Activated CD4-positive, alpha-beta T cell treated with anti-CD3 and anti-CD28 coated beads for 36 hours (primary cell): ENCODE measurements at places on chromosomes 2 and 18. TPM values are rescaled to one million over a fixed set of nuclear protein-coding genes. Genes with fewer than 3 reads are reported as not detected.

- no peak for DNase-seq
These were observed 629.6 kb upstream of the VRK2 start for GRCh38 chr2:57417007-57417406.

DNA sequence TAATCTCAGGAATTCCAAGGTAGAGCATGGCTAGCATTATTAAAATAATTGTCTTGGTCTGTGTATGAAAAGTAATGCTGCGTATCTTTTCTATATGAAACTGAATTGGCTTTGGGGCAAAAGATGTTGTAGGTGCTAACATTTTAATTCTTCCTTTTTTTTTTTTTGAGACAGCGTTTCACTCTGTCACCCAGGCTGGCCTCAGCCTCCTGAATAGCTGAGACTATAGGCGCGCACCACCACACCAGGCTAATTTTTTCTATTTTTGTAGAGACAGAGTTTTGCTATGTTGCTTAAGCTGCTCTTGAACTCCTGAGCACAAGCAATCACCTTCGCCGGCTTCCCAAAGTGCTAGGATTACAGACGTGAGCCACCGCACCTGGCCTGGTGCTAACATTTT, 172.6 kb upstream of the STON1 start:
- no peak for DNase-seq

DNA sequence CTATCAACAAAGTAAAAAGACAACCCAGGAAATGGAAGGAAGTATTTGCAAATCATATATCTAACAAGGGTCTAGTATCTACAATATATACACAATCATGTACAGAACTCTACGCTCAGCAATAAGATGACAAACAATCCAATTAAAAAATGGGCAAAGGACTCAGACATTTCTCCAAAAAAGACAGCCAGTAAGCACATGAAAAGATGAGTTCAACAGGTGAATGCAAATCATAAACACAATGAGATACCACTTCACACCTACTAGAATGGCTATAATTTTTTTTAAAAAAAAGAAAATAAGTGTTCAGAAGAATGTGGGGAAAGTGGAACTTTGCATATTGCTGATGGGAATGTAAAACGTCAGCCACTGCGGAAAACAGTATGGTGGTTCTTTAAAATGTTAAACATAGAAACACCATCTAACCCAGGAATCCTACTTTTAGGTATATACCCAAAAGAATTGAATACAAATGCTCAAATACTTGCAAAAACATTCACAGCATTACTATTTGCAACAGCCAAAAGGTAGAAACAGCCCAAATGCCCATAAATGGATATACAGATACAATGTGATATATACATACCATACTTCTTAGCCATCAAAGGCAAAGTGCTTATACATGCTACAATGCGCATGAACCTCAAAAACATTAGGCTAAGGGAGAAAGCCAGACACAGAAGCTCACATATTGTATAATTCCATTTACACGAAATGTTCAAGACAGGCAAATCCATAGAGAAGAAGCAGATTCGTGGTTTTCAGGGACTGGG, 121.2 kb downstream of the CABYR start:
- no peak for DNase-seq

GRCh38 chr18:12703664-12704063, 822 bp downstream of the PSMG2 start:
- peak; percentile 48 for DNase-seq

DNA sequence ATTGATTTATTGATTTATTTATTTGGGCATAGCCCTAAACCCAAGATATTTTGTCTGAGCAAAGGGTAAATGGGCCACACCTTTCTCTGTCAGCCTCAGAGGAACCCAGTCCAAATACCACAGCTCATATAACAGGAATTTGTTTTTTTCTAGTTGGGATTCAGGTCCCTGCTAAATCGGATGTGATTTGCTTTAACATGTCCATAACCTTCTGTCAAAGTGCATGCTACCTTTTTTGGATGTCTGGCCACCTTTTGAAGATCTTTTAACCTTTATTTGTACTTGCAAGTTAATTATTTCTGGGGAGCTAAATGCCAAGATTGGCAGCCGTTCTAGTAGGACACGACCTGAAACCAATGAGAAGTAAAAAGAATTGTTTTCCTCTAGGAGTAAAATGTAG, 303.2 kb upstream of the UBE2E3 start:
- DNase-seq = no peak

DNA sequence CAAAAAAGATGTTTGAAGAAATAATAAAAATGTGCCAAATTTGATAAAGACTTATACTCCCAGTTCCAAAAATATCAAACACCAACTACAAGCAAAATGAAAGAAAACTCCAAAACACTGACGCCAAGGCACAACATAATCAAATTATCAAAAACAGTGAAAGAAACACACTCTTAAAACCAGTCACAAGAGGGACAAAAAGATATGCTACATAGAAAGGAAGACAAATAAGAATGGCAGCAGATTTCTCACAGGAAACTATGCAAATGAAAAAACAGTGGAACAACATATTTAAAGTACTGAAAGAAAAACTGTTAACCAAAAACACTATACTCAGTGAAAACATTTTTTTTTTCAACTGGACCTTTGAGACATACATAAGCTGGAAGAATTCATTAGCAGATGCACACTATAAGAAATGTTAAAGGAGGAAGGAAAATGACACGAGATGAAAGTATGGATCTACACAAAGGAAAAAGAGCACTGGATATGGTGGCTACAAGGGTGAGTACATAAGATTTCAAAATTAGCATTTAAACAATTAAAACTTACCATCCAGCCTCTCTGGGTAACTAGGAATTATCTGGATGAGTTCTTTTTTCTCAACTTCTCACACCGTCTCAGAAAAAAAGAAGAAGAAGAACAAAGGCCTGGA, 94.0 kb upstream of the ACVR1C start:
- no peak for DNase-seq

GRCh38 chr18:10304853-10305252, 149.6 kb upstream of the APCDD1 start:
- DNase-seq = no peak

CMPK2 gene
- total RNA-seq = 8.7 TPM

RAB6C gene
- total RNA-seq = not detected

SERPINB12 gene
- not detected for total RNA-seq
